ENCODE measurements at places on chromosomes 4 and X.

GRCh38 chr4:161949946-161950725 lies 213.7 kb downstream of the FSTL5 start:
- no peak for DNase-seq

DNA sequence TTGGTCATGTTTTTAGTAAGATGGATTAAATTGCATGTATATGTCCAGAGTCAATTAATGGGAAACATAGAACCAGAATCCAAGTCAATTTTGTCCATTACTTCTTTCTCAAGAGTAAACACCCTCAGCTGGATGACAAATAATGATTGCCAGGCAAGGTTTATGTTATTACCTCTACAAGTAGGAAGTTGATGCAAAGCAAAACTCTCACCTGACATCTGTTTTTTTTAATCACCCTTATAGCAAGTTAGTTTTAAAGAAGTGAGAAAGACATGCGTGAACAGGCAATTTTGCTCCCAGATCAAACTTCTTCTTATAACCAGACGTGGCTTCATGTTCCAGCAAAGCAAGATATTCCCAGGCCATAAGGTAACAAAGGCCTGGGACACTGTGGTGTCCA lies 348.5 kb upstream of the FTHL17 start:
- no peak for DNase-seq

DNA sequence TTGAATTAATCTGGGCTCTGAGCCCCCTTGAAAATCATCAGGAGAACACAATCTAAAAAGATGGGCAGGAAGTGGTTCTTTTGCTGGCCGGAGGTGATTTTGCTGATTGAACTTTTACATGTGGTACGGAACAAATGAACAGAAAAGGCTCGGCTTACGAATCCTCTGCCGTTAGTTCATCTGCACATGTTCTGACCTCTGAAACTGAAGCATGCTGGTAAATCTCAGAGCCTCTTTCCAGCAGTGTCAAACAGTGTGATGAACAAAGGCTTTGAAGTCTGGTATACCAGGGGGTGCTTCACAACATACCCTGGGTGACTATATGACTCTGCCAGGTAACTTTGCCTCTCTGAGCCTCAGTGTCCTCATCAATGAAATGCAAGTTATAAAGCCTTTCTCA lies 194.2 kb upstream of the C1QTNF7 start:
- DNase-seq = no peak

DNA sequence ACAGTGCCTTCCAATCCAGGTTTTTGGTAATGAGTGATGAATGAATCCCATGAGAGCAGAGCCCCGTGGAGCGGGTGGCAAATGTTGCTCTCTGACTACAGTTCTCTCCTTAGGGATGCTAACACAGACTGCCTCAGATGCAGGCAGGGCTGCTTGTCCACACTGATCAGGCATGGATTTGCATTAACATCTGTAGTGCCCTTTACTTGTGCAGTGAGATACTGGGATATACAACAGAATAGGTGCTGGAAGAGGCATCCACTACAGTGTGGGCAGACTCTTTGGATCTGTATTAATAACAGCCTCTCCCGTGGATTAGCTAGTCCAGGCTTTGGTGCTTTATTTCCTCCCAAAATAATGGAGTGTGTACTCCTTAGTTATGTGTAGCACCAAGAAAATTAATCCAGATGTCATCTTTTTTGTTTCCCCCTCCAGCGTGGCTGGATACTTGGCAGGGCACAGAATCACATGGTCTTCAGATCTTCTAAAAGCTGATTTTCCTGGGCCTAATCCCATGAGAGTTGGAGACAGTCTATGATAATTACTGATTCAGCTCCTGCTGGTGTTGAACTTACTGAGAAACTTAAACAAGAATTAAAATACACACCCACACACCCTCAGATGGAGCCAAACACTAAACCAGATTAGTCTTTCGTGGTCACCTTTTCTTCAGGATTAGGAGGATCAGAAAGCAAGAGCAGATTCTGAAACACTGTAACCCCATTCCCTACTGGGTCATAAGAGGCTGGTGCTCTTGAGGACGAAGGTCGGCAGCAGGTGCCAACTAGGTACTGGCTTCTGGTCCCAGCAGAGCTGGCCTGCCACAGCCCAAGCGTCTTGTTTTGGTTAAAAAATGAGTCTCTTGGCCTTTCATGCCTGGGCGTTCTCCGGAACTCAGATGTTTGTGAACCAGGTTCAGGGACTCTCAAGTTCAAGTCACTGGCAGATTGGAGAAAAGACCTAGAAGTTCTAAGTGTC lies 23.1 kb upstream of the NAP1L5 start:
- no peak for DNase-seq

- no peak for DNase-seq
Measured at GRCh38 chr4:180500154-180500553, 1743.0 kb upstream of the TENM3 start.

- no peak for DNase-seq
Measured at GRCh38 chrX:122500556-122500955, 683.5 kb upstream of the GRIA3 start.

DNA sequence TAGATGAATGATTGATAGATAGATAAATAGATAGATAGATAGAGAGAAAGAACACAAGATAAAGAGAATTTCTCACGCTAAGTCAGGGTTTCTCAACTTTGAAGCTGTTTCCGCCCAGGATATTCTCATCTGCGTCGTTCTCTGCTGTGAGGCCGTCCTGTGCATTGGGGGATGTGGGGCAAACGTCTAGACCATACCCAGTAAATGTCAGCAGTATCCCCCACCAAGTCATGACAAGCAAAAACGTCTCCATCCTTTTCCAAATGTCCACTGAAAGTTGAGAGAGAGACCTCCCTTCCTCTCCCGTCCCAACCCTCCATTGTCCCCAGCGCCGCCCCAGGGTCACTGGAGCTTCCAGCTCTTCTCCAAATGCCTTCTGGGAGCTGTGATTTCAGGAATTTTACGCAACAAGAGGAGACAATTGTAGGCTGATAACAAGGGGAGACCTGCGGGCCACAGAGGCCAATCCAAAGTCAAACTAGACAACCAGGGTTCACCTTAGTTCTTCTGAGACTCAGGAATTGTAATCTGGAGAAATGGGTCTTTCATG lies 8.9 kb upstream of the CRLF2 start:
- DNase-seq = no peak

DNA sequence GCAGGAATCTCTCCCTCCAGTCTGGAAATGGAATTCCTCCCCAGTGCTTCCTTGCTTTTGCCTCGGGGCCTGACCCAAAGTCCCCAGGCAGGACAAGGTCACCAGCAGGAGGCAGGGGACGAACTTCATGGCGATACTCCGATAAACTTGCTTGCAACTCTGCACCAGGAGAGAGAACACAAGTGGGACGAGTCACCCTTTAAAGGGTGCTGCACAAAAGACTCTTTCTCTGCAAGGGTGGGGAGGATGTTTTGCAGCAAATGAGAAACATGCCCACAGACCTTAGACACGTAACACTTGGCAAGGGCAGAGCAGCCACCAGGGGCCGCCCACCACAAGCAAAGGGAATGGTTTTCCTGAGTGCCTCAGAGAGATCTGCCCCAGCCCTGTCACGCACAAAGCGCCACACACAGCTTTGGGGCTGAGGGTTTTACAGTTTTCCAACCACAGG lies at the start of gene FGFBP2:
Gene FGFBP2, minus strand, starts transcription at position 175 of the 451 bp plus-strand sequence. Its CDS starts 46 bp downstream, at position 129.
- no peak for DNase-seq

- DNase-seq = no peak
Measured at GRCh38 chrX:39527025-39527424, 570.7 kb downstream of the BCOR start.

DNA sequence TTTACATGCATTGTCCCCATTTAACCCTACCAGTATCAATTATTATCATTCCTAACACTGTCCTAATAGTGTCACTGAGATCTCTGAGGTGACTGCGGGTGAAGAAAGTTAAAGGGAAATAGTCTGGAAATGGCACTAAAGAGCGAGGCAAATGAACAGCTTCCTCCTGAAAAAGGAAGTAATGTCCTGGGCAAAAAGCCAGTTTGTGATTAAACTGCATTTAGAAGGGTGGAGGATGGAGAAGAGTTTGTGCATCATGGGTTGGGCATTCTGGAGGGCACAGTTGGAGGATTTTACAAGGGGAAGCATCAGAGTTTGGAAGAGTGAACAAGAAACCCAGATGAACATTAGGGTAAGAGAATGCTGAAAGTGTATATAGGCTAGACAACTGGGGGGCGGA lies 60.5 kb upstream of the SLC25A4 start:
- DNase-seq = no peak

DNA sequence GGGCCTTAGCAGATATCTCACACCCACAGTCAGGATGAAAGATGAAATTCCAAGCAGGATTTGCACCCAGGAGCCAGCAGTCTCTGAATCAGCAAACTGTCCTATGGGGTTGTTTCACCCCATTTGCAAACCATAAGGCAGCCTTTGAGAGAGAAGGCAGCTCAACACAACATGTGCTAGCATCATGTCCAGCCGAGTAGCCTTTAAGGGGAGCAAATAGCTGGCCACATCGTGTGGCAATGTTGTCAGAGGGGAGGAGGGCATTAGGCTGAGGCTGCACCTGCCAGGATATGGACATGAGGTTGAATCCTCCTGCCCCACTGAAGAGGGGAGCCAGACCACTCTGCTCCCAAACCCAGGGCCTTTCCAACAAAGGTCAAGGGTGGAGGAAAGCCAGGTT lies 20.6 kb upstream of the PJA1 start:
- DNase-seq = no peak

DNA sequence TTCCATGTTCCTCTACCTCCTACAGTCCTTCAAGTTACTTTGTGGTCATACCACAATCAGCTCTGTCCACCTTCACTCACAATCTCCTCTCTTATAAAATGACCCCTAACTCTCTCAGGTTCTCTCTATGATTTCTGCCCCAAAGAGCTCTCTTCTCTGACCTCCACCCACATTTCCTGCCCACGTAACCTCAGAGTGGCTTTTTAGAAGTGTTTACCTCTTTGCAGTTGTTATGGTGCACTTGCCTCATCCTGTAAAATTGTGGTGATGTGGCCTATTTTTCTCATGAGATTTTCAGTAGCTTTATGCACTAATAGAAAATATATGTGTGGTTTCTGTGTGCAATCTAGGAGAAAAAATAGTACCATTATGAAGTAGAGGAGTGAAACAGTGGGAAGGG lies 215.8 kb downstream of the PACRGL start:
- no peak for DNase-seq

- peak; percentile 44 for DNase-seq
Measured at GRCh38 chr4:105471566-105472176, 2.2 kb downstream of the PPA2 start.

DNA sequence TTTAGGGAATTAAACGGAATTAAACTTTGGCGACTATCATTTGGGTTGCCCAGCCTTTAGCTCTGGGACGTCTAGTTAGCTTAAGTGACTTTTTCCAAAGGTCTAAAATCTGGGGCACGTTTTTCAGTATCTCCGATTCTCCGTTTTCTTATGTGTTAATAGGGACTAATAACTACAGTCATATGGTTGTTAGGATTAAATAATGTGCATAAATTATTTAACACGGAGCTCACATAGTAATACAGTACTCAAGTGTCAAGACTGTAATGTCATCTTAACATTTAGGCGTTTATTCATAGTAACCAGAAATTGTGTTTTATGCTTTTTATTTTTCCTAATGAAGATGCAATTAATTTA lies 466 bp upstream of the CCNA2 start:
- DNase-seq = peak; percentile 51

DNA sequence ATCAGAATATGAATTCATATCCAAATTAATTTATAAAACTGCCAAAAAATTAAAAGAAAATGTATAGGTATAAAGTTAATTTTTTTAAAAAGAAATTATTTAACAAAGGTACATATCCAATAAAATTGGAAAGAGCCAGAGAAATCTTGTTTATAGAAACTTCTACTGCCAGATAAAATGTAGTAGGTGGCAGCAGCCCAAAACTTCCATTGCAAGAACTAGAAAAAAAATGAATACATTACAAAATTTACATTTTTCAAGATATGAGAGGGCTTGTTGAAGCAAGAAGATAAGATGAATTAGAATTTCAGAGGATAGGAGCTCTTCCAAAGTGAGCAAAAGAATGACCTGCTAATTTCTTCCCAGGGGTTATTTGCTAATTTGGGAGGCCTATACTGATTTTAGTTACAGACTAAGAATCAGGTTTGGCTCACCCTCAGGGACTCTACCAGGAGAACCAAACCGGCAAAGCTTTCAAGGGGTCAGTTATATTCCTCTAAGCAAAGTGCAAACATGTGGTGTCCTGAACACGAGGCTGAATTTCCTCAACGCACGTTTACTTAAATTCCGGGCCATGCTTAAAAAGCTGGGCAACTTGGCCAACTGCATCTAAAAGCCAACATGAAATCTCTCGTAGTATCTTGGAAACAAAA lies 17.5 kb downstream of the ANKRD50 start:
- DNase-seq = no peak

- no peak for DNase-seq
Measured at GRCh38 chr4:16764622-16765021, 133.8 kb downstream of the LDB2 start.

- no peak for DNase-seq
Measured at GRCh38 chr4:3233391-3234071, 15.4 kb upstream of the MSANTD1 start.

DNA sequence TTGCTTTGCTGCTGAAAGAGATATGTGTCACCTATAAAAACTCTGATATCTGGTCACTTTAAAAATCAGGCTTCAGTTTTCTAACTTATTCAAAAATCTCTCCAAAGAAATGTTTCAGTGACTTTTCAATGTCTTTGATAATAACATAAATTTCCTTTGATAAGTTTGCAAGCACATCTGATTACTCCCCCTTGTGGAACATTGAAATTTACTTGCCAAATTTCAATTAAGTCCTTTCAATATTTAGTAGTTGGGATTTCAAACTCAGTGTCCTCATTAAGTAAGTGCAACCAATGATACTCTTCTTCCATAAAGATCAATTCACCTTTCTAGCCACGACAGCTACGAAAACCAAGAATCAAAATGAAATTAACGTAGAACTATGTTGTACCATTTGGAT lies 151.3 kb upstream of the FAM47C start:
- DNase-seq = no peak

DNA sequence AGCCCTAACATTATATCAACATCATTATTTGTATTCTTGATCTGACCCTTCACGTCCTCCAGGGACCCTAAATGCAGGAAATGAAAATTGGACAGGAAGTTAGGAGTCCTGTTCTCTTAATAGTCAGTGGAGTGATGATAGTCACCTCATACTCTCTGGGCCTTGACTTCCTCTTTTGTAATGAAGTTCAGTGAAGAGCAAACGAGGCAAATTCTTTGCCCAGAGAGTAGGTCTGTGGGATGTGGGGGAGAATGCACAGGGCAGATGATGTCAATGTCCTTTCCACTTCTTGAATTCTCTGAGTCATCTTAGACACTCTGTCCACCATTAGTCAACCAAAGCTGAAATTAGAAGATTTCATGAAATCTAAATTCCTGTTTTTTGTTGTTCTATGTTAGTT lies 17.1 kb upstream of the GPRIN3 start:
- DNase-seq = no peak

- DNase-seq = peak; percentile 75
Measured at GRCh38 chr4:170047771-170048354, 21.7 kb upstream of the MFAP3L start.

GRCh38 chrX:80022363-80023031 lies 7.9 kb downstream of the TBX22 start:
- DNase-seq = no peak

DNA sequence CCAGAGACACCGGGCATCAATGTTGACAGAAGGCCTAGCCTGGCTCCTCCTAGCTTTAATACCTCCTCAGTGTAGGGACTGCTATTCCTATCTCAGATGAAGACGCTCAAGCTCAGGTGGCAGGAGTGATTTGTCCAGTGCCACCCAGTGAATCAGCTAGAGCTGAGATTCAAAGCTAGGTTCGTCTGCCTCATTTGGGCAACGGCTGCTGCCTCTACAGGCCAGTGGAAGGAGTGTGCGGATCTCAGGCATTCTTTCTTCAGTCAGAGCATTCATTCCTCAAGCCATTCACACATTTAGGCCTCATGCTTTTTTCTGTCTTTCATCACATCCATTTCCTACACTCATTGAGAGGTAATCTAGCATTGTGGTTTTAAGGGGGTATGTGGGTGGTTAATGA lies 7.3 kb downstream of the TSR2 start:
- no peak for DNase-seq
